ENCODE measurements at places on chromosomes 2 and 18.

GRCh38 chr2:230640540-230641011 lies 72.1 kb upstream of the CAB39 start:
- no peak for DNase-seq

DNA sequence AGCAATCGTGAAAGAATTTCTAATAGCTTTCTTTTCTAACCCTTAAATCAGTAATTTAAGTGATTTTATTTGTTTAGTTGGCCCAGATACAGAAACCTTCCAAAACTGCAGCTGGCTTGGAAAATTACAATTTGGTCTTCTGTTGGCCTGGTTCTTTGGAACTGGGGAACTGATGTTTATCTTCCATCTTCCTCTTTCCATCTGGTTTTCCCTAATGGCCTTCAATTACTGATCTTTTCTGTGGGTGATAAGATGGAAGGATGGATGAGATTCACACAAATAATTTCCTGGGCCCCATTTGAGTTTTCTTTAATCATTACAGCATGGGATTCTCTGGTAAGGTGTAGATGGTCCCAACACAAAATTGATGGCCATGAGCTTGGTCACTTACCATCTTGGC lies 106.5 kb upstream of the CHRNA1 start:
- no peak for DNase-seq

GRCh38 chr2:20452551-20452950 lies 5.7 kb downstream of the RHOB start:
- DNase-seq, result peak; percentile 33

DNA sequence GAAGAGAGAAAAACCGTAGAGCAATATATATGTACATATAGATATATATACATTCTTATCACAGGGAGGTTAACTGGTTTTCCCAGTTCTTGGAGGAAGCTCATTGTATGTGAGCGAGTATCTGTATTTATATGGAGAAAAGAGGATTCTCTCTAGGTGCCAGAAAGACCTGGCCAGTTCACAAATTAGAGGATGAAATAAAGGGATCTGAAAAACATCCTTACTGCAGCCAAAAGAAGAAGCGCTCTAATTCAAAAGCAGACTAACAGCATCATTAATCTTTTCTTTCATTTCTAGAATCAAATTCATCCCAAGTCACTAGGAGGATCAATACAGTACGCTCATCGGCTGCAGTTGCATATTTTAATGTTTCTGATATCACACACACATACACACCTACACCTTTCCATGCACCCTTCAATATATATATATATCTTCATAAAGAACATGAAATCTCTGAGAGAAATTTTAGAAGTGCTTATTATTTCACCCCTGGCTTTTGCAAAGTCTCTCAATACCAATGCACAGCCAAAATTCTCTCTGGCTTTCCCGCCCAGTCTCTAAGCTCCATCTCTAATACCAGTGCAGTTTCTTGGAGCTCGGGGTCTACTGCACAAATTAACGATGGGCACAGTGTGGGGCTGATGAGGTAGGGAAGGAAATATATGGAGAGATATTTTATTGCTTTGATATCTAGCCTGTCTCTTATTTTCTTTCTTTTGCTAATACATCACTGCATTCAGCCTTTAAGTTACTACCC lies 731 bp downstream of the NRXN1 start:
- no peak for DNase-seq

DNA sequence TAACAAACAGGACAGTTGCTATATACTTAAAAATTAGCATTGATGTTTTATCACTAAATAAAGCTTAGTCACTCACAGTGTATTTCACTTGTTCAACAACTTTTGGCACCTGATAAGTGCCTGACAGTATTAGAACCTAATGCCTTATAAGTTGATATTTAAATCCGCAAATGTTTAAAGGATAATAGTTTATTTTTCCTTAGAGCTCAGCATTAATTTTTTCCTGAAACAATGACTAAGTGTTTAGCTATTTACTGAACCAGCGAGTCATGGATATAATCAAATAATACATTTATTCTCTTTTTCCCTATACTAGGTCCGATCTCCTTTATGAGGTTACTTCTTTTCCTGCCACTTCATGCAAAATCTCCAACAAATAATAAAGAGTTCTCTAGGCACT lies 146.0 kb upstream of the PGAP1 start:
- DNase-seq, result no peak

GRCh38 chr2:157866202-157866601 lies 9.9 kb downstream of the ACVR1 start:
- DNase-seq, result no peak

DNA sequence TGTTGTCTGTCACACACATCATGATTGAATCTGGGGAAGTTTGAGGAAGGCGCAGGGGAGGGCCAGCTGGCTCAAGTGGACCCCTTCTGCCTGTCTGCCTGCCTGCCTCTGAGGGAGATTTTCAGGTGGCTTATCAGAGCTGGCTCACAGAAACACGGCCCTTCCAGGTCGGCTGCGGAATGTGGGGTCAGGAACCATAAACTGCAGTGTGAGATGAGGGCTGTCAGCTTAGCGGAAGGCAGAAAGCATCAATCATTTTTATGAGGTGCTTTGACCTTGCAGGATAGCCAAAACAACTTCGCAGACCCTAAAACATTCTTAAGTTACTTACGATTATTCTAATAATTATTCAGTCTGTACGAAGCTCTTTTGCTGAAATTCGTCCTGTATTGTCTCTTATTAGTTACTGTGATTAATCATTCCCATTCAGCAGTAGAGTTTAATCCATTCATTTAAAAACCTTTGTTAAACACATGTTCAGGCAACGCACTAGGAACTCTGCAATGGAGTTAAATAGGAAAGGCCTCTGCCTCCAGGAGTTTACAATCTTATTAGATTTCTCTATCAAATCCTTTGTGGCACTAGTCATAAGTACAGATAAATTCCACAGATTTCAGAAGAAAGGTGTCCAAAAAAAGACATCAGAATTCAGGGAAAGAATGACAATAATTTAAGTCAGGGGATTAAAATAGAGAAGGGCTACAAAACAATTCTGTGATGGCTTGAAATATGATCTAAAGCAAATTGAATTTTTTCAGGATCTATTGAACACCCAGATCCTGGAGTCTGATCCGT lies 371.6 kb downstream of the HRH4 start:
- DNase-seq, result no peak

GRCh38 chr18:32201948-32202672 lies 12.3 kb downstream of the MEP1B start:
- no peak for DNase-seq

DNA sequence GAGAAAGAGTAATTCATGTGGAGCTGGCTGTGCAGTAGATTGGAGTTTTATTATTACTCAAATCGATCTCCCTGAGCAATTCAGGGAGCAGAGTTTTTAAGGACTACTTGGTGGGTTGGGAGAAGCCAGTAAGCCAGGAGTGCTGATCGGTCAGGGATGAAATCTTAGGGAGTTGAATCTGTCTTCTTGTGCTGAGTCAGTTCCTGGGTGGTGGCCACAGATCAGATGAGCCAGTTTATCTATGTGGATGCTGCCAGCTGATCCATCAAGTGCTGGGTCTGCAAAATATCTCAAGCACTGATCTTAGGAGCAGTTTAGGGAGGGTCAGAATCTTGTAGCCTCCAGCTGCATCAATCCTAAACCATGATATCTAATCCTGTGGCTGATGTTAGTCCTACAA lies 17.0 kb upstream of the UGT1A8 start:
- DNase-seq, result no peak

GRCh38 chr2:69837533-69837932 lies 8.1 kb downstream of the GMCL1 start:
- no peak for DNase-seq

DNA sequence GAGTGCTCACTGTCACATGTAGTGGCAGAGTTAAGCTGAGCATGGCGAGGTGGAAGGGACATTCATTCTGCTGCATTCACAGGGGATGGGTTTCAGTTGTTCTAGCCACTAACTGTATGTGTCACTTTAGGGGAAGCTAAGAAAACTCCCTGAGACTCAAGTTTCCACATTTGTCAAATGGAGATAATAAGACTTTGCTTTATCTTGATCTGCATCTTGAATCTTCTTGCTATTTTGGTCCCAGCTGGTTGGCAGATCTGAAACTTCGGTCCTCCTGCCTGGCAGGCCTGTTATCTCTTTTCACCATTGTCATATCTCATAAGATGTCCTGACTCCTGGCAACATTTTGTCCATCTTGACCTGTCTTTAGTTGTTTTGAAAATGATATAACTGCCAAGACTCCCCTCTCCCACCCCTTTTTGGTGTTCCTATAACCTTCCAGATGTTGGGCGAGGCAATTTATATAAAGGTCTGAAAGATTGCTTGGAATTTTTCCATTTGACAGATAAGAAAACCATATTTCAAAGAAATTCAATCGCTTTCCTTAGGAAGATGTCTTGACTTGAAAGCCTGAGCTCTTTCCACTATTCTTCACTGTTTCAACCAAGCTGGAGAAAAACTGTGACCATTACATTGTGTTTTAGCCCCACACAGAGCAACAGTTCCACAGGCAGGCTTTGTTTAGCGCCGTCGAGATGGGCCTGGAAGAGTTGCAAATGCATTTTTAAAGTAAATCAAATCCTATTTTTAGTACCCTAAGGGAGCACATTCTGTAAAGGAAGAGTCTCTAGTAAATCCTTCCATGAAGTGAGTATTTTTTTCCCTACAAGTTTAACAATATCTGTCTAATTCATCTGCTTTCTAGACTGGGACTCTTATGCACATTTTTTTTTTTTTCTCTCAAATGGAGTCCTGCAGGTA lies 33.4 kb downstream of the MYCN start:
- DNase-seq, result no peak

- DNase-seq, result no peak
Measured at GRCh38 chr2:146867477-146867986, 977.3 kb upstream of the ACVR2A start.

GRCh38 chr18:7535436-7536205 lies 31.5 kb upstream of the PTPRM start:
- DNase-seq, result no peak
